ENCODE measurements at places on chromosomes 4 and X. TPM values are rescaled to one million over a fixed set of nuclear protein-coding genes. Genes with fewer than 3 reads are reported as not detected.
A peak's percentile ranks its signal among the peaks of the same experiment; 100 is the strongest.

DNA sequence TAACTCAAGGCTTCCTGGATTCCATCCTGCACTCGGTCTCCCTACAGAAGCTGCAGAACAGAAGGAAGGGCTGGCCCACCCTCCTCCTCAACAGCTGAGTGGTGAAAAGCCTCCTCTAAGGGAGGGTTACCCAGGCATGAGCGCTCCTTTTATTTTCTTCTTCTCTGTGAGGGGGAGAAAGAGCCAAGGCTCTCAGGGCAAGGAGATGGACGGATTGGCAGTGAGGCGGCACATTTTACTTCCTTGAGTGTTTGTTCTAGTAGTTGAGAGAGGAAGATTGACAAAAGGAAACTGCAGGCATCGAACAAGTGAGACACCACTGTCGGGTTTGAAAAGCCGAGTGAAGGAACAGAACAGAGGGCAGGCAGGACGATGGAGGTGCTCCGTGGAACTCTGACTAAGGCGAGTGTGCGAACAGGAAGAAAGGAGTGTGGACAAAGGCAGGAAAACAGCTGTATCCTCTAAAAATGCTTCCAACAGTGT, 38.4 kb upstream of the STS start:
- DNase-seq = no peak

GRCh38 chr4:166527500-166527899, 654.5 kb downstream of the TLL1 start:
- peak; percentile 96 for DNase-seq

DNA sequence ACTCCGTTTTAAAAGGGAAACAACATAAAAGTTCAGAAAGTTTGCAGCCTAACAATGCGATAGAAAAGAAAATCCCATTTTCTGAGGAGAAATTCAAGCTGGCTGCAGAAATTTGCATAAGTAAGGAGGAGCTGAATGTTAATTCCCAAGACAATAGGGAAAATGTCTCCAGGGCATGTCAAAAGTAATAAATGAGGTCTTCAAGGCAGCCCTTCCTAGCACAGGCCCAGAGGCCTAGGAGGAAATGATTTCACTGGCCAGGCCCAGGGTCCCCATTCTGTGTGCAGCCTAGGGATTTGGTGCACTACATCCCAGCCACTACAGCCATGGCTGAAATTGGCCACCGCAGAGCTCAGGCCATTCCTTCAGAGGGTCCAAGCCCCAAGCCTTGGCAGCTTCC, 59.3 kb downstream of the TKTL2 start:
- DNase-seq = no peak

DNA sequence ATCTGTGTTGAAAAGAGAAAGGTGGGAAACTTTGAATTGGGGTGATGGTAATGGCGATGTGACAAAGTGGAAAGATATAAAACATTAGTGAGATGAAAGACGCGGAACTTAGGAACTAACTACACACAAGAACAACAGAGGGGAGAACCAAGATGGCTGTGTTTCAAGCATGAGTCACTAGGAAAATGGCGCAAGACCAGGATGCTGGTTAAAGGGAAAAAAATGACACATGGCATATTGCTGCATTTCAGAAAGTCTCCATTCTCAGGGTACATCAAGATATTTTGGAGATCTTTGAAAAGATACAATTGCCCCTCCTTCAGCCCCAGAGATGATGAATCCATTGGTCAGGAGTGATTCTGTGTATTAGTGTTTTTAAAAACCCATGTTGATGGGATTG, 164.4 kb downstream of the FBXO8 start:
- peak; percentile 73 for DNase-seq

DNA sequence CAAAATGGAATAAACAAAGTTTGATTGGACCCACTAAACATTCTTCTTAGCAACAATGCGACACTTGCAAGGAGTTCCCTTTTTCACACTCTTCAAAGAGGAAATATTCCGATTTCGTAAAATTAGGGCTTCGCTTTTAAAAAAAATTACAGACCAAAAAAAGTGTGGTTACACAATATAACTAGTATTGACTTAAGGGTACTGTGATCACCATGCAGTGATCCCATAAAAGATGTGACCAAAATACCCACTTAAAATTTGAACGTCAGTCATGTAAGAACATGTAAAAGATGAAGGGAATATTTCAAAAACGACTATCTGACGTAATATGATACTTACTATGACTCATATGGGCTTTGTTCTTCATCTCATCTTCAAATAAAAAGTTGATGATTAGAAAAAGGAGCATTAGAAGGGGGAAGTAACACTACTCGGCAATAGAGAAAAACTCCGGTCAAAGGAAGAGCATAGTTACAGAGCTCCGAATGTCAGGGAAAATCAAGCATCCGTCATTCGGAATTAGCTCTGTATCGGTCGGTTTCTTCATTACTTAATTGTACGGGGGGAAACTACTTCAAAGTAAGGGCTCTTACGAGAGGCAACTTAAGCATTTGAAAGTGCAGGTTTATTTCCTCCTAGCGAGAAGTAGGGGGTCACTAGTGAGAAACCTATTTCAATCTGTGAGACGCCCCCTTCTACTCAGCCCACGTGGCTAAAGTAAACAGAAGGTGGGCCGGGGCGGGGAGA, 1.3 kb upstream of the TET2 start:
- DNase-seq = peak; percentile 3

- DNase-seq = peak; percentile 82
Measured at GRCh38 chrX:154010330-154011087, 9.2 kb downstream of the IRAK1 start.

SYN1 gene
- 0.12 TPM for total RNA-seq

NXT2 gene
- 18.3 TPM for total RNA-seq

GRIPAP1 gene
- 18.3 TPM for total RNA-seq
